ENCODE measurements at places on chromosomes 1 and 21. TPM values are rescaled to one million over a fixed set of nuclear protein-coding genes. Genes with fewer than 3 reads are reported as not detected.

Gene PDZK1
- total RNA-seq = not detected

Gene HAO2
- total RNA-seq = not detected

Gene C1orf210
- not detected for total RNA-seq

Gene MNDA
- not detected for total RNA-seq

Gene ZNF648
- total RNA-seq = not detected

Gene MDM4
- 24.3 TPM for total RNA-seq

Gene OR2L5
- total RNA-seq = not detected

Gene PSMB4
- 192 TPM for total RNA-seq

Gene POU2F1
- total RNA-seq = 10.6 TPM

Gene FMO1
- total RNA-seq = 0.12 TPM

Gene NHLH1
- not detected for total RNA-seq

Gene DPH2
- 23.7 TPM for total RNA-seq

Gene BARHL2
- total RNA-seq = not detected

Gene MR1
- 17.7 TPM for total RNA-seq

Gene CDA
- total RNA-seq = 4.3 TPM

Gene RNU1-1
- total RNA-seq = under 0.01 TPM

Gene ACOT7
- total RNA-seq = 22.5 TPM

Gene PPM1J
- 2.6 TPM for total RNA-seq

Gene KCNJ6
- not detected for total RNA-seq

Gene OR2M3
- total RNA-seq = not detected

Gene CHD5
- 13.0 TPM for total RNA-seq

Gene DNALI1
- total RNA-seq = 12.7 TPM

Gene MARK1
- 19.3 TPM for total RNA-seq

Gene NR5A2
- total RNA-seq = 2.3 TPM

Gene ZMYM1
- 24.6 TPM for total RNA-seq

Gene SYTL1
- 0.89 TPM for total RNA-seq

Gene TNFAIP8L2
- 4.0 TPM for total RNA-seq

Gene RAB7B
- total RNA-seq = 2.2 TPM

Gene SYT6
- total RNA-seq = not detected

Gene MATN1
- not detected for total RNA-seq

Gene LMOD1
- total RNA-seq = 1,267 TPM

Gene PLA2G5
- total RNA-seq = 20.1 TPM

Gene GJA8
- total RNA-seq = not detected

Gene LRRC71
- total RNA-seq = not detected

Gene MIB2
- total RNA-seq = 58.4 TPM

Gene CFAP107
- not detected for total RNA-seq

Gene SPOCD1
- 1.3 TPM for total RNA-seq

Gene NTMT2
- not detected for total RNA-seq

Gene C1orf87
- not detected for total RNA-seq

Gene PM20D1
- not detected for total RNA-seq

Gene MTF2
- 20.7 TPM for total RNA-seq

Gene OLIG2
- total RNA-seq = not detected

Gene PIP5K1A
- total RNA-seq = 53.4 TPM

Gene IVL
- total RNA-seq = 13.7 TPM

Gene AGMAT
- not detected for total RNA-seq

Gene HNRNPCL2
- total RNA-seq = not detected

Gene RGS13
- total RNA-seq = 1.9 TPM

All from gastroesophageal sphincter (tissue), 4 donors.